Fibroblast of skin of abdomen (primary cell): ENCODE measurements at places on chromosomes 4 and X.
A peak's percentile ranks its signal among the peaks of the same experiment; 100 is the strongest.

DNA sequence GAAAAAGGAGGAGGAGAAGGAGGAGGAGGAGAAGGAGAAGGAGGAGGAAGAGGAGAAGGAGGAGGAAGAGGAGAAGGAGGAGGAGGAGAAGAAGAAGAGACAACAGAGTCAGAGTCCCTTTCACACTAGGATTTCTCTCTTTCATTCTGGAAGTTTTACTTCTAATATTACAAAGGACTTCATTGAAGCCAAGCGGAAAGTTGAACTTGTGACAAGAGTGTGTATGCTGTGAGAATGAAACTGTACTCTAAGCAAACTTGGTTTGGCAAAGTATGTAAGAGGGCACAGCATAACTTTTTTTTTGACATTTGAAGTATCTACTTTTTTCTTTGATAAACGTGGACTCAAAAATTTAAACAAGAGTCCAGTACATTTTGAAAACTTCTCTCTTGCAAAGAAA lies 48.0 kb downstream of the CXCL8 start:
- DNase-seq, result no peak

DNA sequence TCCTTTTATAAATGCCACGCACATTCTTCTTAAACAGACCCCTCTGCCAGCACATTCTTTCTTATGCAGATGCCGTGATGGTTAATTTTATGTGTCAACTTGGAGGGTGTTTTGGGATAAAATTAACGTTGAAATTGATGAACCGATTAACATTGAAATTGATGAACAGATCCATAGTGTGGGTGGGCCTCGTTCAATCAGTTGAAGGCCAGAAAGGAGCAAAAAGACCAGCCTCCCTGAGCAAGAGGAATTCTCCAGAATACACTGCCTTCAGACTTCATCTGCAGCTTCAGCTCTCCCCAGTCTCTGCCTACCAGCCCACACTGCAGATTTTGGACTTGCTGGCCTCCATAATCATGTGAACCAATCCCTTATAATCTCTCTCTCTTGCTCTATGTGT lies 233.6 kb upstream of the BCOR start:
- no peak for DNase-seq

- DNase-seq, result no peak
These were observed 91.3 kb upstream of the DCLK2 start for GRCh38 chr4:149986917-149987316.

- DNase-seq, result no peak
These were observed 1033.1 kb downstream of the RAPGEF2 start for GRCh38 chr4:160136021-160136420.

DNA sequence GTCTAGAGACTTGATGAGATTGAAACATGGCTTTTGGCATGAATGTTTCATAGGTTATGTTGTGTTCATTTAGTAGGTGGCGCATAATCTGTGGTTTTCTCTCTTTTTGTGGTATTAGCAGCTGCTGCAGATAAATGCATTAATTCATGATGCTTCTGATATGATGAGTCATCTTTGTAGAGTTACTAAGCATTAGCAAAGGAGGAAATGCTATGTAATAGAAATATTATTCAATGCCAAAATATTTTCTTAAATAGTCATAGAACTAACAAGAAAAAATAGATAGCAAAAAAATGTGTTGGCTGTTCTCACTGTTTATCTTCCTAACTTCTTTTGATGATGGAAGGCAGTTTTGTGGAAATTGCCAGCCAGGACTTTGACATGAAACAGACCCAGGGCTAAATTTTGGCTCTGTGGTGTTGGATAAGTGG lies 3.6 kb downstream of the ZXDB start:
- peak; percentile 85 for DNase-seq

DNA sequence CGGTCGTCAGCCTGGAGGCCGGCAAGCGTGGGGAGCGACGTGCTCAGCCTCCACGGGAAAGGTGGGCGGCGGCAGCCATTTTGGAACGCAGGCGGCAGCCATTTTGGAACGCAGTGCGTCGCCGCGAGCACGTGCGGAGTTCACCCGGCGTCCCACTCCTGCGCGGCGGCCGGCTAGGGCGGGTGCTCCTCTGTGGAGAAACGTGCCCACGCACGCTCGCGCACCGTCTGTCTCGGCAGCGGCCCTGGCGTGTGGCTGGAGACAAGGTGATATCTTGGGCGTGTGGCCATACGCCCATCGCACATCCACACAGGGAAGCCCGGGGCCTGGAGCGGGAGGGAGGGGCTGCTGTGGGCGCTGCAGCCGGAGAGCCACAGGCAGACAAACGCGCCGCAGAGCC lies 21.1 kb downstream of the CPLX1 start:
- DNase-seq, result no peak
